Stimulated activated CD4-positive, alpha-beta T cell treated with anti-CD3 and anti-CD28 coated beads, Interleukin-2, amount 100 ng/mL, for 24 hours (primary cell): ENCODE measurements at places on chromosomes 6 and 20.

DNA sequence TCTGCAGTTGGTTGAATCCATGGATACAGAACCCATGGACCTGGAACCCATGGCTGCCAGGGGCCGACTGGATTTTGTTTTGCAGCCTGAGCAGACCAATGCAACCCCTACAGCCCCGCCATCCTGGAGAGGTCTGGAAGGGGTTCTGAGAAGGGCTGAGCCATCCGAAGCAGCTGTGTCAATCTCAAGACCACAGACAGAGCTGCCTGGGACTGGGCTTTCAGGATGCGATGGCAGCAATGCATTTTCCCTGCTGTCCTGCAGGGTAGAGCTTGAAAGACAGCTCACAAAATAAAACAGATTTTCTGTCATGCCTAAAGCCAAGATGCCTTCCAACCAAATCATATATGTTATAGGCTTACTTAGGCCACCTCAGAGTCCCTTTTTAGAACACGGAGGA is 125.8 kb upstream of the NXT1 start:
- DNase-seq = no peak

- DNase-seq = no peak
Observed at GRCh38 chr6:166206510-166207283, 39.0 kb upstream of the TBXT start.

DNA sequence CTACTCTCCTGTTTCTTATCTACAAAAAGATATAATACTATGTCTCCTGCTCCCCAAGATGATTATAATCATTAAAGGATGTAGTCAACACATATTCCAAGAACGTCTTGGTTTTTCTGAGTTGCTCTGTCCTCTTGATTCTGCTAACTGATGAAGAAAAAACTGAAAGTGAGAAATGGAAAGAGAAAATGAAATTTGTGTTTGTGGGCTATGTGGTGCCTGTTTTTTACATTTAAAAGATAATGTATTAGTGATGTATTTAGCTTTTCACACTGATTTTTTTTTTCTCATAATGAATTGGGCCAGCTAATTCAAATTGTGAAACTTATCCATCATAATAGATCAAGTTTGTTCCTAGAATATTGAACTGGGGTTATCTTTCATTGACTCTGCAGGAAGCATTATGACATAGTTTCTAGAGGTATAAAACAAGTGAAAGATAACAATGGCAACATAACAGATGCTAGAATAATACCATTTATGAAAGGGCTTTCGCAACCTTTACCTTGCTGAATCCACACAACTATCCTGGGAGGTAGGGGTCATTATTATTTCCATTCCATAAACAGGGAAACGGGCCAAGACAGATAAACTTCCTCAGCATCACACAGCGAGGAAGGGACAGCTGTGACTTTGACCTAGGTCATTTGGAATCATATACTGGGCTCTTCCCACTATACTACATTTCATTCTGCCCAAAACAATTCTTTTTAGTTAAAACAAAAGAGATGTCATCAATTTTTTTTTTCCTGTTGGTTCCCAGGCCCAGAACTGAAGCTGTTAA is 336.7 kb downstream of the GJA1 start:
- DNase-seq = no peak

GRCh38 chr6:56683882-56684281 is 41.2 kb upstream of the DST start:
- no peak for DNase-seq

DNA sequence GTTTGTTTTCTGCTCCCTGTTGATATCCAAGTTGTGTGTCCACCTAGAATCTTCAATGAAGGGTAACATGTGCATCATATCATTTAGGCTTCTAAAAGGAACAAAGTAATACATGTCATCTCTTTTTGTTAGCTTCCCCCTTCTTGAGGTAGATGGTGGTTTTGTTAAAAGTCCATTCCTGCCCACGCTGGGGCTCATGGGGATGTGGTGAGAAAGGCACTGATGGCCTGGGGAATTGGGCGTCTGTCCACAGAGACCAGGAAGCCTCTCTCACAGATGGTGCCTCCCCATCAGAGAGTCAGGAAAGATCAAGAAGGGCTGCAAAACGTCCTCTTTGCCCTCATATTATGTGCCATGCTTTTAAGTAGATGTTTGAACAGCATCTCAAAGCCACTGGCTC is 32.5 kb downstream of the GNAS start:
- no peak for DNase-seq
